ENCODE measurements at places on chromosomes 7 and 10.
A peak's percentile ranks its signal among the peaks of the same experiment; 100 is the strongest.

- DNase-seq, result no peak
Measured at GRCh38 chr7:10429511-10429910, 544.2 kb upstream of the PHF14 start.

DNA sequence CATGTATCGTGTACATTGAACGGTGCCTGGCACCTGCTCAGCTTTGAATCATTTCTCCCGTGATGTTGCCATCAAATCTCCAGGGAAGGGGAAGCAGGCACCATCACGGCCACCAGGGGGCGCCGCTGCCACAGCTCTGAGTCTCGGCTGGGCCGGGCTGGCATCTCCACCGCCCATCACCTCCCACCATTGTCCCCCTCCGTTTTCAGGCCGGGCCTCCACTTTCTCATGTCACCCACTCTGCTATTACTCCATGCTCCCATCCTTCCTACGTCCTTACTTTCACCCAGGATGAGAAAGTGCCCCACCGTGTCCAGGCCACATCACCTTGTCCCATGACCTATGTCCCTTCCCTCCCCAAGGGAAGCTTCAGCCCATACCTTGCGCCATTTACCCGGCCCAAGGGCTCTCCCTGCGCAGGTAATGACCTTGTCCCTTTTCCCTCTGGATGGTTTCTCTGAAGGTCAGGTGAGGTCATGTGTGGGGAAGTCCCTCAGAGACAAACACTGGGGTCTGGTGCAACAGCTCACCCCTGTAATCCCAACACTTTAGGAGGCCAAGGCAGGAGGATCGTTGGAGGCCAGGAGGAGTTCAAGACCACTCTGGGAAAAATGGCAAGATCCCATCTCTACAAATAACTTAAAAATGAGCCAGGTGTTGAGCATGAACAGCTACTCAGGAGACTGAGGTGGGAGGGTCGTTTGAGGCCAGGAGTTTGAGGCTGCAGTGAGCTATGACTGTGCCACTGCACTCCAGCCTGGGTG, 31.8 kb upstream of the OCM2 start:
- DNase-seq, result peak; percentile 90

DNA sequence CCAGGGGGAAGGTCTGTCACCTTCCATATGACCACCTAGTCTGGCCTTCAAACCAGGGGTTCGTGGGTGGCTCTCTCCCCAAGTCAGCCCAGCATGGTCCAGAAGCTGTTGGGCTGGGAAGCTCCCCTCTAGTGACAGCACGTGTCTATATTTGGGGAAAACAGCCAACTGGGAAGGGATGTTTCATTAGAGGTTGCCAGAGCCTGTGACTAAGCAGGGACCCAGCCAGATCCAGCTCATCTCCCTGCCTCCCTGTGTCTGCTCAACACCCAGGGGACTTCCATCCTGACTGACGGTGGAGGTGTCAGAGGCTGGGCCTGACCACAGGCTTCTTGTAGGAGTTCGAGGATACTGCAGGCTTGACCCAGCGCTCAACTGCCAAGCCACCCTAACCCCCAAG, 10.5 kb downstream of the STYXL1 start:
- no peak for DNase-seq

GRCh38 chr7:149302865-149303264, 40.9 kb downstream of the ZNF783 start:
- DNase-seq, result no peak

- peak; percentile 8 for DNase-seq
Measured at GRCh38 chr7:16619979-16620408, 25.6 kb downstream of the ANKMY2 start.

DNA sequence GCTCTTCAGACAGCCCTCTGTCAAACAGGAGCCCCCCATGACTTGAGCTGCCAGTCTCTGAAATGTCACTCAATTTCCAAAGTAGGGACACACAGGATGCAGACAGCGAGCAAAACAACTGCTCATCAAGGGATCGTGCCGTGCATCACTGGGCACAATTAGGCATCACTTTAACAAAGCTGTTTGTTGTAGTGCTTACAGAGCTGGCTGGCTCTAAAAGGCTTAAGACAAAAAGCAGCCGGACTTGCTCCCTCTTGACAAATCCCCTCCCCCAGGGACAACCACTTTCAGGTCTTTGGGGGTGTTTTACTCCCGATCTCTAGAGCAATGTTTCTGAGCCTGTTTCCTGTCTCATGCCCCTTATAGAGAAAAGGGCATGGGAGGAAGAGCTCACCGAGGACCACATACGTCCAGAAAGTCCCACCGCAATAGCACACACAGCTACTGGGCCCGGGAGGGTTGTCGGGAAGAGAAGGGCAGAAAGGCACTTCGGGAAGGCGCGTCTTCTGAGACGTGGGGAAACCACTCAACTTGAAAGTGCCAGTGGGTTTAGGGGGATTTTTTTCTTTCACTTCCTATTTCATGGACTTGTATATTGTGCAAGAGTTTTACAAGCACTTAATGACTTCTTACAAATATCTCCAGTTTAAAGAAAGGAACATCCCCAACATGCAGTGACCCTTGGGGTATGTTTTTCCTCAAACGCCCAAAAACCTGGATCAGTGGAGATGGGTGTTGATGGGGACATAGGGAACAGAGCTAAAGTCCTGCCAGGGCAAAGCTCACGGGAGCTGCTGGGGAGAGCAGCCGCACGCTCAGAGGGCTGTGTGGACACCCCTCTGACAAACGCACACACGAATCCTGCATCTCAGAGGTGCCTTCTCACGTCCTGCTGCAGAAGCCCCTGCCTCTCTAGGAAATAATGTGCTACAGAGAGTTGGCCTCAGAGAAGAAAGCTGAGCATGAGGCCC, 27.1 kb downstream of the LRRC20 start:
- DNase-seq, result peak; percentile 33

GRCh38 chr10:61068471-61068870, 124.5 kb upstream of the RHOBTB1 start:
- no peak for DNase-seq

DNA sequence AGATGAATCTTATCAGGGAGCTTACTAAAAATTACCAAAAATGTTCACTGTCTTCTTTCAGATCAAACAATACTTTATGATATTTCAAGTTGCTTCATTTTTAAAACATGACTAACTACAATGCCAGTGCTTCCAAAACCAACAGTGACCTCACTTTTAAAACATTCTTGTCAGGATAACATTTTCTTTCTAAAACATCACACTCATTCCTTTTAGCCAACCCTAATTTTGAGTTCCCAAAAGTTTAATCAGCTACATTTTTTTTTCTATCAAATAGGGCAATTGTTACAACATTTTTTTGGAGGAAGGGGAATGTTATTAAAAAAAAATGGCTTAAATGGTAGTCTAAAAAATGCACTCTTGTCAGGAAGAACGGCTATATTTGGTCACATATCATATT, 37.3 kb downstream of the RTKN2 start:
- DNase-seq, result no peak

DNA sequence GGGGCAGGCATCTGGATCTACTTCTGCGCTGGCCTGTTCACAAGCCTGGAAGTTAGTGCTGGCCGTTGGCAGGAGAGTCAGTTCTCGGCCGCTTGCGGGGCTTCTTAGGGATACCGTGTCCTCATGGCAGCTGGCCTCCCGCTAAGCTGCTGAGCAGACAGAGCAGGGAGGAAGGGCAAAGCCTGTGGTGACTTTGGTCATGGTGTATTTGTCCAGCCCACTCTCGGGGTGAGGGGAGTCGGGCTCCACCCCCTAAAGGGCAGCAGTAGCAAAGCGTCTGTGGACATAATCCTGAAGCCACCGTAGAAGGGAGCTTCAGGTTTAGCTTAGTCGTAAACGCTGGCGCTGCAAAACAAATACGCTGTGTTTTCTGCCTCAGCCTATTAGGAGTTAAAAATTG, 12.2 kb downstream of the UBE3C start:
- no peak for DNase-seq

- DNase-seq, result no peak
Measured at GRCh38 chr7:3488829-3489228, 187.8 kb downstream of the SDK1 start.

DNA sequence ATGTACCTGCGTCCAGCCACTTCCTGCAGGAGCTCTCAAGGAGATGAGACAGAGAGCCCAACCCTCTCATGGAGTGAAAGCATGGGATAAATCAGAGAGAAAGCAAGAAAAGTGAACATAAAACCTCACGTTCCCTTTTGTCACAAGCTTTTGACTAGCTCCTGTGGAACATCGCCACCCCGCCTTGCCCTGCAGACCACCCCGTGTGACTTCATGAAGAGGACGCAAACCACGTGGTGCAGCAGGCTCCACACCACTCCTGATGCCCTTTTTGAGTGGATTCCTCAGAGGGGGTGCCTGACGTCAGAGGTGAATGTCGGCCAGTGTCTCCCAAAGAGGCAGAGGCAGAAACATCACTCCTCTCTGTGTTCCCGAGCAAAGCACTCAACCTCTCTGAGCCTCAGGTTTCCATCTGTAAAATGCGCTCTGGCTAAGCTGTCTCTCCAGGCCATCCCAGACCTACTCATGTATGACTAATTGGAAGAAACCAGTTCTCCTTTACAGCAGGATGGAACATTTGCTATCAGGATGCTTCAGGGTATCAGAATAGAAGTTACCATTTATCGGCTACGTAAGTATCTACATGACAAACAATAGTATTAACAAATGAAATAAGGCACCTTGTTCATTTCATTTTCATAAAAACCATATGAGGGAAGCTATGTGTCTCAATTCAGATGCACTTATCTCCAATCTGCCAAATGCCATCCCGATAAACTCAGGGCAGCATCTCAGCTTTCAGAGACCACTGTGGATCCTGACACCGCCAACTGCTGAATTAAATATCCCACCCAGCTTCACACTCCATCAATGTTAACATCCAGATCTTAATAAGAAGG, 5.3 kb downstream of the ZNF488 start:
- no peak for DNase-seq

GRCh38 chr7:105990141-105990540, 27.1 kb downstream of the CDHR3 start:
- DNase-seq, result no peak

DNA sequence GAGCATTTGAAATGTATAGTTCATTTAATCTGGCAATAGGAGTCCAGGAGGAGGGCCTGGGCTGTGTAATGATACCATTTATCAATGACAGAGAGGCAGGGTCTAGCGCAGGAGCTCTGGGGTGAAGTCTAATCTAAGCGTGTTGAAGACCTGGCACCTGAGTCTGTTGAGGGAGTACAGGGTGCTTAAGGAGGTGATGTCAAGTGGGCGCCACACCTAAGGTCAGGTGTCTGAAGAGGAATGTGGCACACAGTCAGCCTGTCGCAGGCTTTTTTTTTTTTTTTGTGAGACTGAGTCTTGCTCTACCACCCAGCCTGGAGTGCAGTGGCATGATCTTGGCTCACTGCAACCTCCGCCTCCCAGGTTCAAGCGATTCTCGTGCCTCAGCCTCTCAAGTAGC, 2.3 kb downstream of the LLCFC1 start:
- no peak for DNase-seq

GRCh38 chr7:17147409-17147808, 151.0 kb upstream of the AHR start:
- no peak for DNase-seq

DNA sequence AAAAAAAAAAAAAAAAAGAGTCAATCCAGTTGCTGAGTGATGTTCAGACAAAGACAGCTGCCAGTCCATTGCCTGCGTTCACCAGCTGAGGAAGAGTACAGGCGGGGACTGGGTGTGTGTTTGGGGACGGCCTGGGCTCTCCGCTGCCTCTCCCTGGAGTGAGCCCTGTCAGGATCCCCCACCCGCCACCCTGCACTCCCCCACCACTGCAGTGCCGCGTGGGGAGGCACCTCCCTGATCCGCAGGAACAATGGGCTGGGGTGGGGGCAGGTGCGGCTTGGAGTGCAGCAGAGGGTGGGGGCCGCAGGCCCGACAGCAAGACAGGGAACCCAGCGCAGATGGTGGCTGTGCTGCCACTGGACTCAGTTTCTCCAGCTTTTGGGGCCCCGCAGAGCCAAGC, 1.4 kb downstream of the HSPA12A start:
- DNase-seq, result no peak

- no peak for DNase-seq
Measured at GRCh38 chr10:67783606-67784294, 54.2 kb downstream of the DNAJC12 start.

GRCh38 chr10:82882722-82883121, 1007.7 kb downstream of the NRG3 start:
- no peak for DNase-seq

GRCh38 chr10:32985341-32985764, 27.3 kb upstream of the ITGB1 start:
- DNase-seq, result no peak

DNA sequence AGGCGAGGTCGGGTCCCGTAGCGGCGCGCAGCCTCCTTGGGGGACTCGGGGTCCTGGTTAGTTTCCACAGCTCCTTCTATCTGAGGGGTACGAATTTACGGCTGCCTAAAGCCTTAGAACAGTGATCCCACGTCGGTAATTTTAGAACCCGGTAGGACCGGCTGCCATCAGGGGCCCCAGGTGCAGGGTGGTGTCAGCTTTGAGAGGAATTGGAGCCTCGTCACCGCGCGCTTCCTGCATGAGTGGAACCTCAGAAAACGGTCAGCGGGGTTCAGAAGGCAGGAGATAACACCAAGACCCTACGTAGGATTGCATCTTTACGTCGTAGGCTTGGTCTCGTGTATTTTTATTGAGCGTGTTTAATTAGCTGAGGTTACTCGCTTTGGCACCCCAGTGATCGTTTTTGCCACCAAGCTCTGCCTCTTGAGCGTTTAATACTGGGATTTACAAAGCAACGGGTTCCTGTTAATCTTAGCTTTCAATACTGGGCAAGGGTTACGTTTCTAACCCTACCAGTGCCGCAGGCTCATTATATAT, 443 bp downstream of the RNF32 start:
- peak; percentile 77 for DNase-seq

DNA sequence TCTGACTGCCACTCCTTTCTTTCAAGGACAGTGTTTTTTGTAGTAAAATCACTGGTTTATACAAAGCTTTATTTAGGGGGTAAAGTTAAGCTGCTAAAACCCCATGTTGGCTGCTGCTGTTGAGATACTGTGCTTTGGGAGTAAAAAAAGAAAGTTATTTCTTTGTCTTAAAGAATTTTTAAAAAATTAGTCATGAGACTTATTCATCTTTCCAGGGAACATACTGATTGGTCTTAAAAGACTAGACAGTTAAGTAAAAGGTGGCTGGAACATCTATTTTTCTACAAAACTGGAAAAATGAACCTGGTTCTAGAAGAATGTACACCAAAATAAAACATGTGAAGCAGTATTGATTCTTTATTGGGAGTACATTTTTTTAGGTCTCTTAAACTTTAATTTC, 20.6 kb downstream of the BBIP1 start:
- DNase-seq, result no peak

GRCh38 chr7:13965077-13965476, 24.4 kb downstream of the ETV1 start:
- no peak for DNase-seq

GRCh38 chr10:15585303-15585715, 134.4 kb downstream of the ITGA8 start:
- peak; percentile 66 for DNase-seq

- no peak for DNase-seq
Measured at GRCh38 chr7:30177186-30177585, 42.4 kb downstream of the MTURN start.

DNA sequence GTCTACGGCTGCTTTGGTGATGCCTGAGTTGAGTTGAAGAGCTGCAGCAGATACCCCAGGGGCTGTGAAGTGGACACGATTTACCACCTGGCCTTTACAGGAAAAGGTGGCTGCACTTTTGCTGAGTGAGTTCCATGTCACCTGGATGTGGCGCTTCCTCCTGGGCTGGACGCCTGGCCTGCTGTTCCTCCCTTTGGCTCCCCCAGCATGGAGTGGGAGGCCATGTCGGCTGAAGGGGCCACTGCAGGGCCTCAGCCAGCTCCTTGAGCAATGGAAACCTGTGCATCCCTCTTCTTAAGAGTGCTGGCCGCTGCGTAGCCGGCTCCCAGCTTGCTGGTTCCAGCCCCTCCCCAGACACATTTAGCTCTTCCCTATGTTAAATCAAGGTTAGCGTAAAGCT, 221.0 kb downstream of the GLRX3 start:
- DNase-seq, result no peak

GRCh38 chr7:77657427-77658224, 38.6 kb upstream of the RSBN1L start:
- DNase-seq, result no peak

Data from activated CD4-positive, alpha-beta T cell treated with anti-CD3 and anti-CD28 coated beads for 48 hours (primary cell).